OCI-LY7 (cell line): ENCODE measurements at places on chromosomes 5 and 9. TPM values are rescaled to one million over a fixed set of nuclear protein-coding genes. Genes with fewer than 3 reads are reported as not detected.

DNA sequence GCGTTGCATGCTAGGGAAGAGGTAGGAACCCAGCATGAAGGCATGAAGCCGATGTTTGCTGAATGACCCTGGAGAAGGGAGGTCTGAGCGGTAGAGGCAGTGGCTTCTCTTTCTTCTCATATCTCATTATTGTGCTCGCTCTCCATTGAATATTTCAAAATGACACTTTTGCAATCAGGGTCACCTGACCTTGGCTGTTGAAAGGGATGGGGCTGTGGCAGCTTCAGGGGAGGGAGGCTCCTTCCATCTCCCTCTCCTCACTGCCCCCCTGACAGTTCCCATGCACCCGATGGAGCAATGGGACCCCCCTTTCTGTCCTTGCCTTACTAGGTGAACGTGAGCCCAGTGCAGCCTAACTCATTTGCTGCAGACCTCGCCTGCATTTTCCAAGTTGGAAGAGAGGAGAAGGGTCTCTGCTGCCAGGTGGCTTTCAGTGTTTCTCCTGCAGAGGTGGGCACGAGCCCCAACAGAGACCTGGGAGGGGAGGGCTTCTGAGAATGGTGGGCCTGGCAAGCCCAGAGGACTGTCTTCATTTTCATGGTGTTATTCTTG lies 17.9 kb downstream of the STC2 start:
- no peak for DNase-seq

GRCh38 chr9:85258823-85259370 lies 482.9 kb downstream of the AGTPBP1 start:
- DNase-seq = peak; percentile 7

DNA sequence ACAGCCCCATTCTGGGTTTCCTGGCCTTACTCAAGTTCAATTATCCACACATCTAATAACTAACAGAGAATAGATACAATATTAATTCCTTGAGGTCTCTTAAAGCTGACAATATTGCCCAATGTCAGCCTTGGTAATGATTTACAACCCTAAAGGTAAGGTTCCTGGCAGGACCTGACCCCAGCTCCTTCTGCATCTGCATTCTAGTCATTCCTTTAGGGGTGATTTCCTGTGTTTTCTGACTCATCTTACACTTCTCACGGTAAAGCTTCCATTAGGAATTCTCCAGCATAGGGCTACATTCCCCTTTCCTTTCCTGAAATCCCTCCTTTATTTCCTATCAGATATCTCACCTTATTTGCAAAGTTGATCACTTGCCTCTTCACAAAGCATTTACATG lies 9.3 kb downstream of the HAVCR1 start:
- DNase-seq = no peak

- DNase-seq = no peak
These were observed at the start of gene PDGFRB for GRCh38 chr5:150155258-150156026. Gene PDGFRB, minus strand, starts transcription at chr5:150155845. Its CDS starts 18,798 bp downstream, at chr5:150137047.

DNA sequence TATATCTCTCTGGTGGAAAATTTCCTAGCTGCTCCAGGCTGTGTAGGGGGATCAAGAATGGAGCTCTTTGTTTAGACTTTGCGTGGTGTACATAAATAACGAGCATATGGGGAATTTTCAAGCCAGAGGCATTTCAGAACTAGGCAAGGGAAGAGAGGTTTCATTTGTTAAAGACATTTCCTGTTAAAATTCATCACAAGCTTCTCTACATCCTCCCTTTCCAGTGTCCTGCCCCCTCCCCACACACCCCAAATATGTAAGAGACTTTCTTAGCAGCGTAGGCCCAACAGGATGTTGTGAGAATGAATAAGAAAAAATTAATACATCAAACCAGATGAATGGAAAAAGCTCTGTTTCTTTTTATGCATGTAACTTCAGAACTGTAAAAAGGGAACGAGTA lies 150.3 kb downstream of the GPBP1 start:
- no peak for DNase-seq

GRCh38 chr5:132961887-132962286 lies 1.5 kb downstream of the AFF4 start:
- DNase-seq = peak; percentile 7

DNA sequence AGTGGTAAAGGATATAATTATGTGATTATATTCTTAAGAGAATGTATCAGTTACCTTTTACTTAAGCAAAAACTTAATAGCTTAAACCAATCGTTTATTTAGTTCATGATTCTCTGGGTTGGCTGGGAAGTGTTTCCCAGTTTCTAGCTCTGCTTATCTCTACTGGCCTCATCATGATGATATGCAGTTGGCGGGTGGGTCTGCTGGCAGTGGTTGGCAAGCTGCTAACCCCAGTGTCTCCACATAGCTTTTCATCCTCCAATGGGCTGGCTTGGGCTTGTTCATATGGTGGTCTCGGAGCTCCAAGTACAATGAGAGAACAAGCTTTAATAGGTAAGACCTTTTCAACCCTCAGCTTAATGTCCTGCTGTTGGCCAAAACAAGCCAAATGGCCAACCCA lies 43.8 kb downstream of the ABLIM3 start:
- DNase-seq = no peak

- DNase-seq = peak; percentile 81
These were observed 49.1 kb upstream of the GADD45G start for GRCh38 chr9:89555451-89556375.

GRCh38 chr5:169988947-169989346 lies 8.7 kb upstream of the INSYN2B start:
- no peak for DNase-seq

- DNase-seq = no peak
These were observed 15.0 kb upstream of the POU5F2 start for GRCh38 chr5:93756372-93756771.

DNA sequence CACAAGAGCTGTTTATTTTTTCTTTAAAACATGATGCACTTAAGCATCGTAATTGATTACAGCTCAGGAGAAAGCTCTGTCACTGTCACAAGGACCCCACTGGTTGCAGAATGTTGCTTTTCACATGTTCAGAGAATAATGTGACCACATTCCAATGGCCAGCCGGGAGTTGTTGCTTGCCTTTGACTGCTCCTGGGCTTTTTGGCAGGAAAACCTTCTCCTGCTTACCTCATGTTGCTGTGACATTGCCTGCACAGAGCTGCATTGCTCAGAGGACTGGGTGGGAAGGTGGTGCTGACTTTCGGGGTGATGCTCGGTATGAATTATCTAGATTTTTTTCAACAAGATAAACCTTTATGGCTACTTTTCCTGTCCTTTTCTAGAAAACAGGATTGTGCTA lies 88.2 kb downstream of the PALM2AKAP2 start:
- no peak for DNase-seq

- DNase-seq = no peak
These were observed 202.9 kb downstream of the NXNL2 start for GRCh38 chr9:88737876-88738275.

DNA sequence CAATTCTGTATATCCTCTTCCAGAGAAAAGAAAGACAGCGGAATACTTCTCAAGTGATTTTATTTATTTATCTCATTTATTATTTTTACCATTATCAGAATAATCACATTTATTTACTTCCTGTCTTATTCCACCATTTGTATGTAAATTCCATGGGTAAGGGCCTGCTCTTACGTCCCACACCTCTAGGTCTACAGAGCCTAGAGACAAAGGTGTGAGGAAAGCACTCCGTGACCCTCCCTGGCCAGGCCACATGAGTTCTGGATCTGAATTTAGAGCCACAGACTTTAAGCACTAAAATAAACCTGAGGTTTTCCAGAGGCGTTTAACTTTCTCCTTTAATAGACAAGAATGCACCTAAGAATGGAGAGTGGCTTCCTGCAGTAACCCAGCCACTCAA lies 85.3 kb upstream of the CTSV start:
- DNase-seq = no peak

- DNase-seq = no peak
These were observed 146.6 kb downstream of the SEC61B start for GRCh38 chr9:99368341-99369326.

DNA sequence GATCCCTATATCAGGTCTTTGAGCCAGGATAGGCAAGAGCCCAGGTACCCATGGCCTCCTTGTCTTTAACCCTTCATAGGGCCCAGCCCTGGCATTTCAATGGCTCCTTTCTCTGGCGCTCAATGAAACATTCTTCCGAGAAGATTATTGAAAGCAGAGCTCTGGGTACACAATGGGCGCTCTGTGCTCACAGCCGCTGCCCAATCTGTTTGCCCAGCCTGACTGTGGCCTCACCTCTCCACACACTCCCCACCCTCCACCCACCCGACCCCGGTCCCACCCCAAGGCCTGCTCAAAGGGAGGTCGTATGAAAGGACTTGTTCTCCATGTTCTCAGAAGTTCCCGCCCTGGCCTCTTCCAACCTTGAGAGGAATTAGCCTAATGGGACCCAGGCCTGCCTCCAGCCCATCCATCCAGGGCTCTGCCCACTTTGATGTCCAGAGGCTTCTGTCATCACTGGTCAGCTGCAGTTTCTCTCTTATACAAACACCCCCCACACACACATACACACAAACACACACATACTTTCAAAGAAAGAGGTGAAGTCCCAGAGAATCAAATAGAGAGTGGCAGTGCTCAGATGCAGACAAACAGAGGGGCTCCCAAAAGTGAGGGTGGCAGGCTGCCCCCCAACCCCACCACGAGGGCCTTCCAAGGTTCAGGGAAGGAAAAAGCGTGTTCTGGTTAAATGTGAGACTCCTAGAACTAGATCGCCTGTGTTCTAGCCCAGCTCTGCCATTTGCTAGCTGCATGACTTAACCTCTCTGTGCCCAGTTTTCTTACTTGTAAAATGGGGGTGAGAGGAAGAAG lies 5.1 kb upstream of the ARSI start:
- no peak for DNase-seq

GRCh38 chr9:99039505-99040182 lies 65.3 kb upstream of the TGFBR1 start:
- DNase-seq = peak; percentile 19

DNA sequence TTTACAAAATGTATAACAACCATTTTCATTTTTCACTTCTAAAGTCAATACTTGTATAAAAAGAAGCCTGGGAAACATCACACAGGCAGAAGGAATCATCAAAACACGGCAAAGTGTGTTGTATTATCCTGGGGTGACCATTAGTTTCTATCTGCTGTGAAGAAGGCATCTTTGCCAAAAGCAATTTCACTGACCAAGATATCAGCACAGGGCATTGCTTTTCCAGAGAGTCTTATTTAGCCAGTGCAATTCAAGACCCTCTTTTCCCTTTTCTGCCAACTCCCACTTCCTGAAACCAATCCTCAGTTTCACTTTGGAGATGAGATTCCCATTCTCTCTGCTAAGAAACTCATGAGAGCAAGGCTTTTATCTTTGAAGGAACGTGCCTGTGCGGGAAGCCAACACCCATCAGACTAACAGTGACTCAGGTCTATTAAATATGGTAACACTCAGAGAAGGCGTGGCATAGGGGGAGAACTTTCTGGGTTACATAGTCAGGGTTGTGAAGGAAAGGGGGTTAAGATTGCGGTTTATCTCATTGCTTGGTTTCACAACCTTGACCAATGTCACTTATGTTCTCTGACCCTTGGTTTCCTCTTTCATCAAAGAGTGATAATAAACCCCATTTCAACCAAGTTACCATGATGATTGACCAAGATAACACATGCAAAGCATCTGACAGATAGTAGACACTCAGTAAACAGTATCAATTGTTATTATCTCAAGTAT lies 666.9 kb upstream of the KLF4 start:
- DNase-seq = no peak

DNA sequence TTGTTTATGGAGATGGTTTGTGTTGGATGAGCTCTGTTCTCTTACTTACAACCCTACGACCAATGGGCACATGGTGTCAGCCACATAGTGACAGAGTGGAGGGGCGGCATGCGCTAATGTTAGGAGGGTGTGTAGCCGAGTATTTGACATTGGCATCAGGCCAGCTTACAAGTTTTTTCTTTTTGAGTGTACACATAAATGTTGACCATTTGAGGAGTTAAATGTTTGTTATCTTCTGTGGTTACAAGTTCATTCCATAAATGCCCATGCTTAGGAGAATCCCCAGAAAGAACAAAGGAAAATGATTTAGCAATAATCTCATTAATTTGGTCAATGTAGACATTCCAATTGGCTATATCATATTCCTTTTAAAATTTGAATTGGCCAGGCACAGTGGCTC lies 180.1 kb upstream of the ELL2 start:
- no peak for DNase-seq

- DNase-seq = no peak
These were observed 21.3 kb downstream of the ARRDC3 start for GRCh38 chr5:91361790-91362189.

GRCh38 chr5:464843-465590 lies 22.0 kb downstream of the EXOC3 start:
- DNase-seq = no peak

- no peak for DNase-seq
These were observed 1.9 kb downstream of the NPDC1 start for GRCh38 chr9:137044037-137044436.

- DNase-seq = no peak
These were observed 28.6 kb upstream of the IL13 start for GRCh38 chr5:132629230-132629944.

GRCh38 chr5:22076586-22076985 lies 776.6 kb downstream of the CDH12 start:
- DNase-seq = no peak

GRCh38 chr9:115591584-115591984 lies 473.6 kb upstream of the TNC start:
- peak; percentile 45 for DNase-seq

- no peak for DNase-seq
These were observed 96.2 kb downstream of the C9orf50 start for GRCh38 chr9:129524582-129525270.

DNA sequence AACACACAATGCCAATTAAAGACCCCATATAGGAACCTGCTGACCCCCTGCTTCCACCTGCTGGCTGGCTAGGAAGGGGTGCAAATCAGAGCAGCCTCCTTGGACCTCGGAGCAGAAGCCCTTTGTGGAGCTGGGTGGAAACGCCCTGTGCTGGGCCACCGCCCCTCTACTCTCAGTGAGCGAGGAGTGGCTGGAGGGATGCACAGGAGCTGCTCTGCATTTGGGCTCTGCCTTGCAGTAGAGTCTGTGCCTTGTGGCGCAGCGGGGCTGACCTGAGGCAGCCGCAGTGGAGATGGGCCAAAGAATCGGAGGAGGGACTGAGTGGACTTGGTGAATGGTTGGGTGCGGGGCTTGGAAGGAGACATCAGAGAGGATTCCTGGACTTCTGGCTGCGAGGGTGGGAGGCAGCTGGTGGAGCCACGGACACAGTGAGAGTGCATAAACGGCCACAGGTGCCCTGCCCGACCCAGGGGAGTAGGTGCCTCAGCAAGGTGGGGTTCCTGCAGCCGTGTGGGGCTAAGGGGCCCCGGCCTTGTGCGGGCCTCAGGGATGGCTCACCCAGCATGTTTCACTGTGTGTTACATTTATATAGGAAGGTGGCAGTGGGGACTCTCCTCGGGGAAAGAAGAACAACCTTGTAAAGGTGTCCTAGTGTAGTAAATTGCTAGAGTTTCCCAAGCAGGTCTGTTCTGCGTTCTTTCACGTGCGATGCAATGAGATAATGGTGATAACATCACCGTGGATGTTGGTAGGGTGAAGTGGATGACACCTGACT lies 14.1 kb upstream of the IRX4 start:
- DNase-seq = no peak

SCAMP1 gene
- 38.6 and 41.1 TPM in 2 replicates for total RNA-seq

GARIN3 gene
- not detected in 2 replicates for total RNA-seq

CCL28 gene
- not detected in 2 replicates for total RNA-seq

ECSCR gene
- total RNA-seq = not detected in 2 replicates

WDR70 gene
- 35.4 and 37.8 TPM in 2 replicates for total RNA-seq

TMEM171 gene
- total RNA-seq = not detected in 2 replicates

KIAA1958 gene
- 19.8 and 21.2 TPM in 2 replicates for total RNA-seq

EFNA5 gene
- total RNA-seq = 3.1 and 3.6 TPM in 2 replicates

ANKRD55 gene
- not detected in 2 replicates for total RNA-seq

SH3RF2 gene
- not detected in 2 replicates for total RNA-seq

LRRC26 gene
- total RNA-seq = not detected in 2 replicates

PCSK5 gene
- 0.76 and 1.1 TPM in 2 replicates for total RNA-seq

PCDHGA5 gene
- total RNA-seq = 4.6 and 4.9 TPM in 2 replicates
